Activated T-cell treated with anti-CD3 and anti-CD28 coated beads, Interleukin-2, amount 50 U/mL, for 72 hours (primary cell): ENCODE measurements at places on chromosomes 4 and X.

GRCh38 chrX:23062359-23062758 is 62.6 kb downstream of the DDX53 start:
- DNase-seq = no peak

- DNase-seq = no peak
These were observed 78.7 kb downstream of the WDFY3 start for GRCh38 chr4:84887824-84888223.

DNA sequence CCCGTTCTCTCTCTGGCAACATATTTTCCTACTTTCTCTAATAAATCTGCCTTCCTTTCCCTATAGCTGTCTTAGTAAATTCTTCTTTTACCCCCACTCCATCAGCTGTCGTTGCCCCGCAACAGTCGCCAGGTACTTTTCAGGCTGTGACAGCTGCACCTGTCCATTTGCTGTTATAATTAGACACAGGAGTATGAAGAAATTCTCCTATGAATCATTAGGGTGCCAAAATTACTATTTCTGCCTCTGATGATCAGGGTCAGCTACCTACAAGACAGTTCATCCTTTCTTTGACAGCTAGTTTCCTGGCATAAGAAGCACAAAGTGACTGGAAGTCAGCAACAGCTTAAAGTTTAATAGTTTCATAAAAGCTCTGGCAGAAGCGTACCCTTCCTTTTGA is 19.5 kb upstream of the GALNTL6 start:
- DNase-seq = no peak

DNA sequence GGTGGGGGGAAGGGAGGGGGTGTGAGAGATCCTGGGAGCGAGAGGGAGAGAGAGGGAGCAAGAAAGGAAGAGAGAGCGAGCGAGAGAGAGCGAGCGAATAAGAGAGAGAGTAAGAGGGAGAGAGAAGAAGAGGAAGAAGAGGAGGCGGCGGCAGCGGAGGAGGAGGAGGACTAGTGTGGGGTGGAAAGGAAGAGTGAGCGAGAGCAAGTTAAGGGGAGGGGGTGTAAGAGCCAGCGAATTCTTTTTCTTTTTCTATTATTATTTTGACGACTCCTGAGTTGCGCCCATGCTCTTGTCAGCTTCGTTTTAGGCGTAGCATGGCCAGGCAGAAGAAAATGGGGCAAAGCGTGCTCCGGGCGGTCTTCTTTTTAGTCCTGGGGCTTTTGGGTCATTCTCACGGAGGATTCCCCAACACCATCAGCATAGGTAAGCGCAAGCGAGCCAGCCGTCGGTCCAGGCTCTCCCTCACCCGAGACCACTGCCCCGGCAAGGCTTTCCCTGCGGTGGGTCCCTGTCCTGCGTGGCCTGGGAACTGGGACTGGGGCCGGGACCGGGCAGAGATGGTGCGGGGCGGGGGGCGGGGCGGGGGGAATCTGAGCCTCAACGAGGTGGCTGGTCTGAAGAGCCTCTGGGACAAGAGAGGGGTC is at the start of gene GRIA3:
TSS of gene GRIA3 (plus strand) at position 60 of the 647 bp plus-strand sequence. CDS start at position 318, 258 bp downstream.
- no peak for DNase-seq

- DNase-seq = no peak
These were observed 214.2 kb upstream of the GPRIN3 start for GRCh38 chr4:89521826-89522225.

DNA sequence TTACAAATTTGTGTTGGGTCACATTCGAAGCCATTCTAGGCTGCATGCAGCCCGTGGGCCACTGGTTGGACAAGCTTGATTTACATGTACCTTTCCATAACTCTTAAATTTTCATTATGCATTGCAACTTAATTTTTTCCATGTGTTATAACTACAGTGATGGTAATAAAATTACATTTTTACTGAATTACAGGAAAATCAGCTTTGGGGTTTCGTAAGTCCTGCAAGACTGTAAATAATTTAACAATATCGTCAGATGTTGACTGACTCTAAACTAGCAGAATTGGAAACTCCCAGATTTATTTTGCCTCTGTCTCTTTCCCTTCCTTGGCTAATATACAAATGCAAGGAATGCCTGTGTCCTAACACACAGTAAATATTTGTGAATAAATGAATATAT is 88.0 kb upstream of the RAPGEF2 start:
- no peak for DNase-seq
